ENCODE measurements at places on chromosomes 5 and 9.
A peak's percentile ranks its signal among the peaks of the same experiment; 100 is the strongest.

DNA sequence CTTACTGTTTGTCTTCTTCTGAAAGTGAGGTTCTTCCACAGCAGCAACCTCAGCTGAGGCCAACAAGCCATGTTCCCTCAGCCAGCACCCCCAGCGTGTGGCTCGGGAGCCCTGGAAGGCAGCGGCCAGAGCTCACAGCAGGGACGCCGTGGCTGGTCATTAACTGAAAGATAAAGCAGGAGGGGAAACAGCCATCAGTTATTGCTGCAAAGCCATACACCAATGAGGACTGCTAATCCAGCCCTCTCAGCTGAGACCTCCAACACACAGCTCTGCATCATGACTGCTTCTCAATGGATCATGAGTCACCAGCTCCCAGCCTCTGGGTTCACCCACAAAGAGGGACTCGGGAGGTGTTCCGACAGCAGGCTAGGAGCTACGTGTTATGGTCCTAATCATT lies 24.3 kb downstream of the ABCA1 start:
- DNase-seq = peak; percentile 86

DNA sequence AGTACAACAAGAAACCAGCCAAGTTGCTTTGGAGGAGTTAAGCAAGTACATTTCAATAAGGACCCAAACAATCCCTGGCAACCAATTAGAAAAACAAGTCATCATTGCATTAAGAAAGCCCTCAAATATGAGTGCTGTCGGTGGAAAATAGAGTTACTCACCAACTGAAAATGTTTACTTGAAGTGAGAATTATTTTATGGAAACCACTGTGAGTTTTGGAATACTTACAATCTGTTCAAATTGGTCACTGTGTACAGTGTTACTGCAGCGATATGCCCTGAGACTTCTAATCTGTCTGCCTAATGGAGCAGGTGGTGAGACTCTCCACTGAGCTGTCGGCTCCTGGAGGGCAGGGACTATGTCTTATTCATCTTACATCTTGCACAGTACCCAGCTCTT lies 1073.2 kb upstream of the DMAC1 start:
- DNase-seq = no peak

DNA sequence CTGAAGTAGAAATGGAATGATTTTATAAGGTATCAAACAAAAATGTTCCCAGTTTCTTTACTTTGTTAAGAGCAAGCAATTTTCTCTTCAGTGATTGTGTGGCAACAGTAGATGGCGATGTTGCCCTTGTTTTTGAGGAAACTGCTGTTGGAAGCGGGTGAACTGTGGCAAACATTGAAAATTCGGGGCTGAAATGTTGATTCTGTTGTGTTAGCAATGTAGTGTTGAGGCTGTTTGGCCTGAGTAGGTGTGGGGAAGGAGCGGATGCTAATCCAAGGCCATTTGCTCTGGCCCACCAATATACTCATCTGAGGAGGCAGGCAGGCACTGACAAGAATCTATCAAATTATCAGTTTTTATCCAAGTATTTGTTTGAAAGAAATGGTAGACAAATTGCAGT lies 129.8 kb downstream of the SLC12A2 start:
- peak; percentile 65 for DNase-seq

DNA sequence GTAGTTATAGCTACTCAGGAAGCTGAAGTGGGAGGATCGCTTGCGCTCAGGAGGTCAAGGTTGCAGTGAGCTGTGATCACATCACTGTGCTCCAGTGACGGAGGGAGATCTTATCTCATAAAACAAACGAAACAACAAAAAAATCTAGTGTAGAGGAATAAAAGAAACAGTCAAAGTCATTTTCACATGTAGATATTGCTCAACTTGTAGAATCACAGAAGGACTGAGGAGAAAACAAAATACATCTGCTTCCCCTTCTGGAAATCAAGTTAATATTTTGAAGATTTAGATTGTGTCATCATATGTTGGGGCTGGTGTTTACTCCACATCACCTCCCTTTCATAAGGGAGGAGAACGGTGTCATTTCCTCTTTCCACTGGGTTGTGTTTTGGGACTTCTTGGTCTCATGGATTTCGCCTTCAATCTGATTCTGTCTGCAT lies 8.2 kb upstream of the SLC46A2 start:
- no peak for DNase-seq

DNA sequence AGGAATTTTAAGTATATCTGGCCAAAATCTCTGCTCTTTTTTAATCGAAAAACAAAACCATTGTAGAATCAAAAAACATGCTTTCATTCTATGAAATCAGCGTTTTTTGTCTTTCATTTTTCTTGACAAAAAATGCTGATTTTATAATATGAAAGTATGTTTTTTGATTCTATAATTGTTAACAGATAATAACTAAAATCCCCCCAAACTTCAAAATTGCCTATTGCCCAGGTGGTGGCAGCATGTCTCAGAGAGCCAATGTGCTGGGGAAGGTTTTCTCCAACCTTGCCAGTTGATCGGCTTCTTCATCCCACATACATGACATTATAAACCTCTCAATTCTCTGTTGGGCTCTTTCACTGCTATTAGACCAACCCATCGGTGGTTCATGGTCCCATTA lies 5.1 kb upstream of the SMIM15 start:
- peak; percentile 27 for DNase-seq

DNA sequence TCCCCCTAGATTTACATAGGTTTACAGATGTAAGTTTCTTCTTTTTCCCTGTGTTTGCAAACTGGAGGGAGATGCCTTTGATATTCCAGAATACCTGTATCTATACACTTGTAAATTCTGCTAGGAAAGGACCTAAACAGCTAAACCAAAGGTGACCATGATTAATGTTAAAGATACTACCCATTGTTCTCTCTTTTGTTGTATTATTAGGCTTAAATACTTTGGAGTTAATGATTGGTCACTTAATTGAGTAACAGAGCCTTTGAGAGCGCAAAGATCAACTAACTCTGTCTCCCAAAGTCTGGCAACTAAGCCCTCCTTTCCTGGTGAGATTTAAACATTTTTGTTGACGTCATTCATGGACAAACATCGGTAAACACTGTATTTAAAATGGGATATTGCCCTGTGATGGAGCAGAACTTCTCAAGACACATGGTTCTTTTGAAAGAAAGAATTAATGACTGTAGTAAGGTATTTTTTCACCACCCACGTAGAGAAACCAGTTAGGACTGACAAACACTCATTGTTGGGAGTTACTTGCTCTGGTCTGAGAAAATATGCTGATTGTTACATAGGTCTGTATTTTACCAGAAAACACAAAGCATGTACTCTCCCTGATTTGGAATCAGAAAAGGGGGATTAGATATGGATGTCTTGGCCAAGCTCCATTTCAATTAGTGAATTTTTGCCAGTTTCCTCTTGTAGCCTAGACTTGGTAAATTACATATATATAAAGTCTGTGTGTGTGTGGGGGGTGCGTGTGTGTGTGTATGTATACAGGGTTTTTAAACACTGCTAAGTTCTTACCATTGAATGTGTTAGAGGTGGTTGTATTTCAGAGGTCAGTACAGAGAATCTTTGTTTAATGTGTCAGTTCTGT lies 4.6 kb downstream of the VCAN start:
- no peak for DNase-seq

DNA sequence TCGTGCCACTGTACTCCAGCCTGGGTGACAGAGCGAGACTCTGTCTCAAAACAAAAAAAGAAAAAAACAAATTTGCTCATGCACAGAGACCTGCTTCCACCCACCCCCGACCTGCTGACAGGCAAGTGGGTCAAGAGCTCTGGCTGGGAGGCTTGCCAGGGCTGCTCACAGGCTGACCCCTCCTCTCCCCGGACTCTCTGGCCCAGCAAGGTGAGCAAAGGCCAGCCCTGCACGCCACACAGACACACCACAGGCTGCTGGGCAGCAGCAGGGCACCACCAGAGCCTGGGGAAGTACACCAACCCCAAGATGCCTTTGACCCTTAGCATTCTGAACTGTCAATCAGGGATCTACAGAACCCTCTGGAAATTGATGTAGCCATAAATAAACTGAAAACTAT lies 29.2 kb downstream of the NSUN2 start:
- no peak for DNase-seq

GRCh38 chr5:6350277-6351090 lies 27.9 kb downstream of the MED10 start:
- DNase-seq = no peak

GRCh38 chr5:112201141-112201540 lies 217.9 kb downstream of the EPB41L4A start:
- no peak for DNase-seq

GRCh38 chr5:172129256-172129910 lies 58.6 kb downstream of the STK10 start:
- no peak for DNase-seq

DNA sequence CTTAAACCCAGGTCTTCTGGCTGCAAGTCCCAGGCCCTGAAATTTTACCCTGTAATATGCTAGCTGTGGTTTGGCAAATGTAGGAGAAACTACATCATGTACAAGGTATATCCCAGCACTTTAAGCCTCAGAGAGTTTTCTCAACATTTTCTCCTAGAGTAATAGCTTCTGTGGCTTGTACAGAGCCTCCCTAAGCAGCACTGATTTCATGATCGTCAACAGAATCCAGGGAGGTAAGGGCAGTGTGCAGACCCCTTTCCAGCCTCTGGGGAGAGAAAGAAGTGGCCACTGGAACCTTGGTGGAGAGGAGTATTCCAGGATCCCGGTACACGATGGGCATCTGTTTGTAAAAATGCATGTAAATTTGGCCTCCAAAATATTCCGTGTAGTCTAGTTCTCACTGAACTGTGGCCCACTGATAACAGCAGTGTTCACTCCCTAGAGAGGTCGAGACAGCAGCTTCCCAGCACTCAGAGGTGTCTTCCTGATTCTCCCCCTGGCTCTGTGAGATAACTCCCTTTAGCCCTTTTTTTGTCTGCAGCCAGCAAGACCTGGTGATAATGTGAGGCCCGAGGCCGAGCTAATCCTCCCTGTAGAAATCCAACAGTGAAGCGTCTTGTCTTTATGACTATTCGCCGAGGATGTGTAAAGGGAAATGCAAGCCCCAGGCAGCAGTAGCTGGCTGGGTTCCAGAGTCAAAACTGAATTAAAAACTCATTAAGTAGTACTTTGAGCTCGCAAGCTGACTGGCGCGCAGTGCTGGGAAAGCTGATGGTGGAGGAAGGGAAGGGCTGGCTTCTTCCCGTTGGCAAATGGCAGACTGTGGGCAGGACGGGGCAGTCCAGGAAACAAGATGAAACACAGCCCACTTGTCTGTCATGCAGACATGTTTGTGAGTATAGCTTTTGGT lies 59.0 kb downstream of the MAP1B start:
- DNase-seq = no peak
